Effector memory CD8-positive, alpha-beta T cell (primary cell): ENCODE measurements at places on chromosomes 12 and 14.

- DNase-seq: no peak
Observed at GRCh38 chr14:26992403-26993115, 394.7 kb upstream of the NOVA1 start.

DNA sequence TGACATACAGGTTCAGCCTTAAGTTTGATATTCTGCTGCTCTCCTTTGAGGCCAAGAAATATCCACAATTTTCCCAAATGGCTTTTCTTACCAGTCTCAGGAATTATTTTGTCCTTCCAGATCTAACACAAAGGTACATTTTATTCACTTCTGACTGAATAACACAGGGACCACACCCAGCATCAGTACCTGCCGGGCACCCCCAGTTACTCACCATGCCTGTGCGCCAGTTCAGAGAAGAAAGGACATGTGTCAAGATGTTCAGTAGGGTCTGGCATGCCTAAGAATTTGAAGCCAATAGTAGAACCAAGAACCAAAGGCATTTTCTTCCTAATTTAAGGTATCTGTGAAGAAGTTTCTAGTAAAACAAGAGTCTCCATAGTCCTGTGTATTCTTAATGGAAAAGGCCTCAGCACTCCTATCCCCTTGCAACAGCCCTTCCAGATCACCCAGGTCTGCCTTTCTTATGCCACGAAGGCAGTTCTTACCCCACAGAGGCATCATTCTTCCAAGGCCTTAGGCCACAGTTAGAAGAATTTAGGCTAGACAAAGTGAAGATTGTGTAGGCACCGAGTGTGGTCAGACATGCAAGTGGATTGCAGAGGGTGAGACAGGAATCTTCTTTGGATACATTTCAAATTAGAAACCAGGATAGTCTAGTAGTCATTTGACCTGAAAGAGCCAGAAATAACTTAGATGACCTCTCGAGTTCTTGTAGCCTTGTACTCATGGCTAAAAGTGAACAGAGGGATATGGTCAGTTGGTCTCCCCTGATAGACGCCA, 140.1 kb upstream of the HIF1A start:
- no peak for DNase-seq

DNA sequence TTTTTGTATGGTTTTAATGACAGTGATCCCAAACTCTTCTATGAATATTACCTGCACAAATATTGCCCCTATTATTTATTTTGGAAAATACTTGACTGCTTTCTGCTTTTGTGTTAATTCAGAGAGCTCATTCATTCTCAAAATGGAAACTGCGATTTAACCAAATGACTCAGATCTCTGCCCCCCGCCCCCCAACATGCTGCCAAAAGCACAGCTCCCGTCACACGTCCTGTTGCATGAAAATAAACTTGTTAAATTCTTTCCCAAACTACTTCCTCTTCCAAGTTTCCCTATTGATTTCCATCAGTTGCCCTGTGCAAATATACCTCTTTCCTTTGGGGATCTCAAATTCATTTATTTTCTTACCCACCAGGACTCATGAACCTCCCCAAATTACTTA, 18.0 kb upstream of the NRDE2 start:
- DNase-seq: no peak

- peak; percentile 15 for DNase-seq
Observed at GRCh38 chr12:105331805-105332251, 1.3 kb downstream of the C12orf75 start.

DNA sequence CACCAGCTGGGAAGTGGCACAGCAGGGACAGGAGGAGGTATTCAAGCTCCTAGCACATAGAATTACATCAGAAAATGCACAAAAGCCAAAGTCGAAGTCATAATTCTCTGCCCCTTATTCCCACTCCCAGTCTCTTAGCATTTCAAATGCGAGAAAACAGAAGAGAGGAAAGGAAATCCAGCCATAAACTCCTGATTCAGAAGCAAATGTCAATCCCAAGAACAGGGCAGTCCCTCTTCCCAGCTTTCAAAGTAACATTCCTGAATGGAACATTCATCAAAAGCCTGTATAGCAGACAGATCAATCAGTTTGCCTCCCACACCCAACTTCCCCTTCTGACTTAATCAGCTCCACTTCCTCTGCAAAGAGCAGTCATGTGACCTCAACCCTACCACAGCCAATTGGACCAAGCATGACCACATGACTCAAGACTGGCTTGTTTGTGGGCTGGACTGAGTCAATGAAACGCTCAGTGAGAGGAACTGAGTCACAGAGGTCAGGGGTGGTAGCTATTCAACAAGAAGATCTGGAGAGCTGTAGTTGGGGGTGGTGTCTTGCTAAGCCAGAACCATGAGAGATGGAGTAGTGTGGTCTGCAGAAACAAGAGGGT, 41.4 kb upstream of the TUNAR start:
- no peak for DNase-seq

- no peak for DNase-seq
Observed at GRCh38 chr14:99232714-99233214, 39.2 kb downstream of the BCL11B start.

DNA sequence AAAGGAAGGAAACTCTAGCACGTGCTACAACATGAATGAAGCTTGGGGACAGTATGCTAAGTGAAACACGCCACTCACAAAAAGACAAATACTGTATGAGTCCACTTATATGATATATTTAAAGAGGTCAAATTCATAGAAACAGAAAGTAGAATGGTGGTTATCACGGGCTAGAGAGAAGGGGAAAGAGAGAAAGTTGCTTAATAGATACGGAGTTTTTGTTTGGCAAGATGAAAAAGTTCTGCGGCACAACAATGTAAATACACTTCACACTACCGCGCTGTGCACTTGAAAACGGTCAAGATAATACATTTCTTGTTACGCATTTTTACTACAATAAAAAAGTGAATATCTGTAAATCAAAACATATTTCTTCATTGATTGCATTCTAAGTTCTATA, 37.3 kb downstream of the FBLN5 start:
- no peak for DNase-seq

DNA sequence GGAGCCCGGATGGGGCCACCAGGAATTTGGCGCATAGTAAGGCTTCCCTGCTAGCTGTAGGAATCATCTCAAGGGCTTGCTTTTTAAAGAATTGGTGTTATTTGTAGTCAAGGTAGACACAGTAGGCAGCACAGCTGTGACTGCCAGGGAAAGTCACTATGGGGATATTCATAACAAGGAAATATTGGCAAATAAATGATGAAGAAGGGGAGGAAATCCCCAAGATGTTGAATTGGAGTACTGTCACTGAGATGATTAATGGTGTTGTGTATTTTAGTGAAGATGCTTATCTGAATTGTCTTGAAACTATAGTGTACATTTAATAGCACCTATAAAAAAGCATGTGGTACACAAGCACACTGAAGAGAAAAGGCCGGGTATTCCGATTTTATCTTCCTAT, 118.9 kb downstream of the NPAS3 start:
- no peak for DNase-seq

- no peak for DNase-seq
Observed at GRCh38 chr12:71282020-71282419, 124.2 kb upstream of the TSPAN8 start.

GRCh38 chr12:64730588-64730969, 28.6 kb downstream of the GNS start:
- DNase-seq: no peak

- no peak for DNase-seq
Observed at GRCh38 chr12:127286281-127286680, 980.7 kb upstream of the TMEM132C start.

DNA sequence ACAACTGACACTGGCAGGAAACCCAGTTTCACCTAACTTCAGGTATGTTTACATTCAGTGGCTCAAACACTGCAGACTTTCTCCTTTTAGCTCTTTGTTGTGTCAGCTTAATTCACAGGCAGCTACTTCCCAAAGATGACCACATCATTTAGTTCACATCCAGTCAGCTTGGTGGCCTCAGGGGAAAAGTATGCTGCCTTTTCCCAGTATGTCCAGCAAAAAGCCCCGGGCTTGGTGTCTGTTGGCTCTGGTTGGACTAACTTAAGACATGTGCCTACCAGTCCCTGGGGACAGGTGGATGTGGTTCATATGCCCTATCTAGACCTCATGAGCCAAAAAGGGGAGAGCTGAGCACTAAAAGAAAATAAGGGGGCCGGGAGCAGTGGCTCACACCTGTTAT, 56.4 kb downstream of the GOLGA5 start:
- no peak for DNase-seq

DNA sequence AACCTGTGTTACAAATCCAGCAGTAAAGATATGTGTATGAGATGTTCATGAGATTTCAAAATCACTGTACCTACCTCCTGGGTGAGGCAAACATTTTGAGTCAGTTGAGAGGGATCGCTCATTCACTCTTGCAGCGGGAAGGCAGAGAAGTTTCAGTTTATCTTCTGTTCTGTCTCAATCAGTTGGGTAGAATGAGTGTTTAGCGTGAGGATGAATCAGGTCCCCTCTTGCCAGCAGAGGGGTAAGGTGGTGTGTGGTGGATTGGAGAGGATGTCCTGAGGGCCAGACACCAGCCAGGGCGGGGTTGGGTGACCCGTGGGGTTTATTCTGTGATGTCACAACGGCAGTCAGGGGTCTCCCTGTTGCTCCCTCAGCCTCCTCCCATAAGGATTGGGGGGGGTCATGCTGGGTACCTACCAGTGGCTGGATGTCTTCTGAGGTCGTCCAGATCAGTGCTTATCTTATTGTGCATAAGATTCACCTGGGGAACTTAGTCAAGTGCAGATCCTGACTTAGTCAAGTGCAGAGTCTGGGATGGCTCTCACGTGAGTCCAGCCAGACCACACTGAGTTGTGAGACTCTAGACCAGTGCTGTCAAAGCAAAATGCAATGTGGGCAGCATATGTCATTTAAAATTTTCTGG, at the start of gene GSG1:
GSG1 (minus strand) TSS at position 277 of the 643 bp plus-strand sequence; CDS start at position 122, 155 bp downstream.
- DNase-seq: no peak

GRCh38 chr12:93741659-93742109, 64.5 kb downstream of the CRADD start:
- no peak for DNase-seq
